ENCODE measurements at places on chromosomes 1 and 21.

GRCh38 chr1:192730198-192730597, 78.6 kb upstream of the RGS2 start:
- no peak for DNase-seq

GRCh38 chr1:115134231-115134630, 44.9 kb upstream of the TSPAN2 start:
- no peak for DNase-seq

DNA sequence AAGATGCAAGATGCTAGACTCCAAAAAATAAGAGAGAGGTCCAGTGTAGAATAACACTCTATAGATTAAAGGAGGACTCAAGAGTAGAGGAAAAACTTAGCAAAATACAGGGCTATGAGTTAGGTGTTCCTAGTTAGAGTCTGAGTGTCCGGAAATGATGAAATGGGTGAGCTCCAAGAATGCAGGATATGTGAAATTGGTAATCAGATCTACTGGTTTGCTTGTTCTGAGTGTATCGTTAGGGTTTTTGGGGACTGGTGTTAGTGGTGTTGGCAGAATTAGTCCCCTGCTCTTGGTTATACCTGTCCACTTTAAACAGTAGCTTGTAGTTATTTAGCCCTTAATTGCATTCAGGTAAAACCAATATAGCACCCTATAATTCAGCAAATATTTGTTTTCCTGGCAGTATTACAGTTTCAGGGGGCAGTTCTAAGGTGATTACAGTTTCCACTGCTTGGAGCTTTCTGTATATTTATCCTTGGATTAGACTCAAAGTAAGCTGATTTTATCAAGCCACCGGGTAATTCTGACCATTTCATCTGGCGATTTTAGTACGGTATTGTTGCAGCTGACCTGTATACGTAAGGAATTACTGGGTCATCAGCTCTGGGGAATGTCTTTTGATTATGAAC, 332.7 kb downstream of the CHRM3 start:
- DNase-seq: no peak

GRCh38 chr1:220184506-220184905, 87.7 kb downstream of the RAB3GAP2 start:
- DNase-seq: no peak

DNA sequence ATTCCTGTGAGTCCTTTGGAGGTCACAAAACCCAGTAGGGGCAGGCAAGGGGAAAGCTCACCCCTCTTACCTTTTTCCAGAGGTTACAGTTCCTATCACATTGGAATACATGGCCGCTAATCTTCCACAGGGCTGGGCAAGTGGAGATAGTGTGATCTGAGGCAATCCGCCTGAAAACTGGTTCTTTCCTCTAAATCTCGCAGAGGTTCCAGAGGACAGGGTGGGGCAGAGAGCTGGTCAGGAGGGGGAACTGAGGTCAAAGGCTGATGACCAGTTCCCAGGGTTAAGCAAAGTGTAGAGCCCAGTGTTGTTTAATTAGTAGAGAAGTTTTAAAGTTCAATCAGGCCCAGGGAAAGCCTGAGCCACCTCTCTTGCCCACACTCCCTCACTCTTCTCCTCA, at the start of gene SERPINC1:
TSS of gene SERPINC1 (minus strand) at position 179 of the 400 bp plus-strand sequence. CDS start at position 111, 68 bp downstream.
- no peak for DNase-seq

- no peak for DNase-seq
Observed at GRCh38 chr1:176826265-176826664, 338.2 kb downstream of the ASTN1 start.

DNA sequence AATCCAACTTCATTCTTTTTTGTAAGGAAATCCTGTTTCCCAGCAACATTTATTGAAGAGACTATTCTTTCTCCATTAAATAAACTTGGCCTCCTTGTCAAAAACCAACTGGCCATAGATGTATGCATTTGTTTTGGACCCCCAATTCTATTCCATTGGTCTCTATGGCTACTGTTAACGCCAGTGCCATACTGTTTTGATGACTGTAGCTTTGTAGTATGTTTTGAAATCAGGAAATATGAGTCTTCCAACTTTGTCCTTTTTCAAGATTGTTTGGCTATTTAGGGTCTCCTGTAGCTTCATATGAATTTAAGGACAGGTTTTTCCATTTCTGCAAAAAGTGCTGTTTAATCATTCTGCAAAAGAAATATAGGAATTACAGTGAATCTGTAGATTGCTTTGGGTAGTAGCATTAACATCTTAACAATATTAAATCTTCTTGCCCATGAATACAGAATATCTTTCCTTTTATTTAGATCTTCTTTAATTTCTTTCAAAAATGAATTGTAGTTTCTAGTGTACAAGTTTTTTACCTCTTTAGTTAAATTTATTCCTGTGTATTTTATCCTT, 61.3 kb downstream of the ITGB3BP start:
- no peak for DNase-seq

DNA sequence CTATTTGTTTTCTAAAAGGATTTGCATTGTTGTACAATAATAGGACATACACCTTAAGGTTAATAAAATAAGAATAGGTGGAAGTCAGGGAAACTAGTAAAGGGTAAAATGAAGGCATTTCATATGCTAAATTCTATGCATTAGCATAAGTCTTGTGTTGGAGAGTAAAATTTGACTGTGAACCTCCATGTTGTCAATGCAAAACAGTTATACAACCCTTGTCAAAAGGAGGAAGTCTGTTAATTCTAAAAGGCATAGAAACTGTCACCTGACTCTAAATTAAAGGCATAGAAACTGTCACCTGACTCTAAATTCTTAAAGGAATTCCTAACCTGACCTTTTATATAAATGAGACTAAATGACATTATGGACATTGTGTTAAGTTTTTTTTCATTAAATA, 291.8 kb downstream of the OLFM3 start:
- DNase-seq: no peak

DNA sequence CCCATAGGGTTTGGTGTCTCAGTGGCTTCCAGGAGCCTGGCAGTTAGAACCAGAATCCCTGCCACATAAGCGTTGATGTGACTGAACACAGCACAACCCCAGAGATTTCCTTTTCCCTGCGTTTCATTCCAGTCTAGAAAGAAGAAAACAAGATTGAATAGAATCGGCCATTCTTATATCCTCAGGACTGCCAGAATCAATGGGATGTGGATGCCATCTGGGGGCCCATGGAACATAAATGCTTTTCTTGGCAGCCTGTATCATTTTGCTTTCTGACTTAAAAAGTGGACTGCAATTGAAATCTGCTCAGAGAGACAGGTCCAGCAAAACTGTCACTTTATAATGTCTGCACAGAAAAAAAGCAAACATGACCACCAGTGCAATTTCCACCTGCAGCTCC, 80.3 kb downstream of the DISC1 start:
- no peak for DNase-seq

- no peak for DNase-seq
Observed at GRCh38 chr1:25683177-25683576, 66.6 kb downstream of the MAN1C1 start.

DNA sequence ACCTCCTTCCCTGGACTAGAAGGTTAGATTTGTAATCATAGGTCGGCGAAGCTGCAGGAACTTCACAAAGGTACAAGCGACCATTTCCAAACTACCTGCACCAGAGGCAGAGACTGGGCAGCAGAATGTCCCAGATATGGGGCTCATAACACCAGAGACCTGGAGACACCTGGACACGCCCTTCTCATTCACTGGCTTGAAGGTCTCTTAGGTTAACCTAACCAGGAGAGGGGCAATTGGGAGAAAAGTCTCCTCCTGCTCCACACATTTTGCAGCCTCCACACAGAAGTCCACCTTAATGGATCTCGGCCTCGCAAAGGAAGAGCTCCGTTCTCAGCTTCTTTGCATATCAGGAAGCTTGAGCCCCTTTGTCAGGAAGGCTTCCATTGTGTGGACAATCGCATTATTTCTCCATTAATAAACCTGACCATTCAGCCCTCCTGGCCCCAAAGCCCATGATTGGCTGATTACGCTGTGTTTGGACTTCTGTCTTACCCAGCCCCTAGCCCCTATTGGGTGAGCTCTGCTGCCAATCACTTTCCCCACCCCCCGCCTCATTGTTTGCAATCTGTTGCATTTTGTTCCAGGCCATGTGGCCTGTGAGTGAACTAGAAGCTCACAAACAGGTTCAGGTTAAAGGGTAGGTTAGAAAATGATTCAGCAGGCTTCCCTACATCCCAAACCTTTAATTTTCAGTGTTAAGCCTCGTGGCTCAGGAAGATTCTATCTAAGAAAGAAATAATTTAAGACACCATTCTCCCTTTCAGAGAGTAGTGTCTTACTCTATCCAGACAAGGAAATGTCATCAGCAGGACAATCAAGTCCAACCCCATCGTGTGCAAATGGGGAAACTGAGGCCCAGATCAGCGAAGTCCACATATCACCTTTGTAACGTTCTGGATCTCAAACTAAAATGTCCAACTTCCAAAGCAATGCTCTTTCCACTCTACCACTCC, 2.8 kb downstream of the MYCL start:
- DNase-seq: peak; percentile 80

DNA sequence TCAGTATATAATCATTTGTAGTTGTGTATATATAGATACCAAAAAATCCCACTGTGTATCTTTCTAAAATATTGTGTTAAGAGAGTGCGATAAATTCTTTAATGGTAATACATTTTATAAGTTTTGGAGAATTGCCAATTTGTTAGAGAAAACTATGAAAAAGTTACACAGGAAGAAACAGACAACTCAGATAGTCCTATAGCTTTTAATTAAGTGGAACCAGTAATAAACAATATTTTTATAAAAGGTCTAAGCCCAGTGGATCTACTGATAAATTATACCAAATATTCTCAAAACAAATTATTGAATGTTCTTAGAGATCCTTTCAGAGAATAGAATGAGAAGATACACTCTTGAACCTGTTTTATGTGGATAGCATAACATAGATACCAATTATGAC, 50.6 kb downstream of the OBSCN start:
- DNase-seq: no peak

- no peak for DNase-seq
Observed at GRCh38 chr1:61233121-61233660, 150.8 kb downstream of the NFIA start.

DNA sequence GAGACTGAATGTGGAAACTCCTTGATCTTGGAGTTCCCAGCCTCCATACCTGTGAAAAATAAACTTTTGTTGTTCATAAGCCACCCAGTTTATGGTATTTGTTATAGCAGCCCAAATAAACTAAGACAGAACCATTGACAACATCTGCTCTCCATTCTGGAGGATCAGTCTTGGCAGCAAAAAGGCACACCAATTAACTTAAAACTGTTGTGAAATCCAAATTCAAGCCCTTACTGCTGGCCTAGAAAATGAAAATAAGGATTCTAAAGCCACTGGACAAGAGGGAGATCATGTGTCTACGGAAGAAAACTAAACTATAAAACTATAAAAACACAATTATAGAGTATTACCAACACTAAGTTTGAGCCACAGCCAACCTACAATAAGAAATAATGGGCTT, 172.1 kb upstream of the RNPC3 start:
- no peak for DNase-seq
